ENCODE measurements at places on chromosomes 11 and 22.

DNA sequence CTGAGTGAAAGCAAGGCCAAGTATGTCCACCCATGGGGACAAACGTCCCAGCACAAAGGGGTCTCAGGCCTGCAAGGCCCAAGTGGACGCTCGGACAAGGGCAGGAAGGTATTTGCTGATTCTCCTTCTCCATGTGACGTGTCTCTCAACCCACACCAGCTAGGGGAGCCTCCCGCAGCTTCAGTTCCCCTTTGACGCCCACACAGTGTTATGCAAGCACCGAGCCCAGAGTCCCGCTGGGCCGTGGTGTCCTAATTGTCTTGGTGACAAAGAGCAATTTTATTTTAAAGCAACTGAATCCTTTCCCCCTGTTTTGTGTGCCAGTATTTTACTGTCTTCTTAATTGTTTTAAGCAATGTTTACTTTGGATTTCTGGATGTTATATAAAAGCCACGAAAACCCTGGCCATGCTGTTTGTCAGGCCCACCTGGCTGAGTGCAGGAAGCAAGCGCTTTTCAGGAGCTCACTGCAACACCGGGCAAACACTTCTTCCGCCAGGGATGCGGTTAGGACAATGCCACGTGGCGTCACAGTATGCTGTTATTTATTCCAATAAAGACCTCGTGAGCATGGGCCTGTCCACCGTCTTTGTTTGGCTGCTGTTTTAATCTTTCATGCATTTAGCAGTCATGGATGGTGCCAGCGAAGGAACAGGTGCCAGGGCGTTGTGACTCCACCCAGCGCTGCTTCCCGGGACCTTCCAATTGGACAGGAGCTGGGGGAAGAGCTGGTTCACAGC is 8.2 kb upstream of the PARVG start:
- DNase-seq: no peak

- no peak for DNase-seq
Measured at GRCh38 chr22:42707496-42707895, 13.2 kb downstream of the A4GALT start.

DNA sequence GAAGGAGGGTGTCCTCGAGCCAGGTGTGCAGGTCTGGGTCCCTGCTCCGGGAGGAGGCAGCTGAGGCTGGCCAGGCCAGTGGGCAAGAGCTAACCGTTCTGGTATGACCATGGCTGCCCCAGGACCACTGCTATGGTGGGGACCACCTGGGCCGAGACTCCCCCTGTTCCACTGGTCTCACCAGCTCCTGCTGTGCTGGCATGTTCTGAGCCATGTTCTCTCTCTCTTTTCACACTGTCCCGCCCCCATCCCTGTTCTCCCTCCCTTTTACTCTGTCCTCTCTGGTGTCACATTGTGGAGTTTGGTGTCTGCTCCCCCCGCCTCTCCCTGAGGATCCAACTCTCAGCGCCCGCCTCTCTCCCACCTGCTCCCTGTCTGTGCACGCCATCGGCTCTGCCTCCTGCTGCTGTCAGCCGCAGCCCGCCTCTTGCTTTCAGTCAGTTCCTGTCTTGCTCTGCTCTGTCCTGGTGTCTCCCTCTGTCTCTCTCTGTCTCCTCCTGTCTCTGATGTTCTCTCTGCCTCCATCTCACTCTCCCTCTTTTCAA is 66.4 kb downstream of the LRRC32 start:
- DNase-seq: peak; percentile 76

DNA sequence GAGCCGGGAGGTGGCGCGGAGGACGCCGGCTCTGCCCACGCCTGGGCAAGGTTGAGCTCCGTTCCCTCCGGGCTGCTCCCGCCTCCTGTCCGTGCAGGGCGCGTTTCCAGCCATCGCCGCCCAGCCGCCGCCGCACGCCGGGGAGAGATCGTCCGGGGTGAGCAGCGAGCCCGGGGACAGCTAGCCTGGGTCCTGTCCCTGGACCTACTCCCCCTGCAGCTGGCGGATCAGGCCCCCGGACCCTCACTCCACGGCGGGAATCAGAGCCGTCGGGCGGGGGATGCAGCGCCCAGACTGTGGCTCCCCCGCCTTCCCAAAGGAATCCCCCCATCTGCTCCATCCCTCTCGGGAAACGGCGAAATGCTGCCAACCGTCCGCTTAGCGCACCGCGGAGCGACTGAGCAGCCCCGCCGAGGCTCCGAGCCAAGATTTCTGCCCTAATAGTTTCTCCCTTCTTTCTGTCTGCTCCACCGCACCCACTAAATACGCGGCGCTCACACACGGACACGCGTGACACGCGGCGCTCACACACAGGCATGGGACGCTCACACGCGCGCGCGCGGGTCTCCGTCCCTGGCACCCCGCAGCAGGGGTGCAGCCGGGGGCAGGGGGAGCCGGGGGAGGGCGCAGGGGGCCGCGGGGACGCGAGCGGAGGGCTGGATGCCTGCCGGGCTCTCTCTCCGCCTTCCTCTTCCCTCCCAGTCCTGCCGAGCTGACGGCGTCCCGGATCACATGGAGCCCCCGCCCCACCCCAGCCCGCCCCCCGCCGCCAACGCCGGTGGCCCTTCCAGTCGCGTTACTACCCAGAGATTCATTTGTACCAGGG is at the start of gene KCNJ5:
KCNJ5 (plus strand) TSS at position 814 of the 826 bp plus-strand sequence. CDS start 19,918 bp downstream, outside the sequence.
- no peak for DNase-seq

GRCh38 chr11:118338637-118339061 is 3.9 kb downstream of the CD3D start:
- DNase-seq: no peak

- DNase-seq: no peak
Measured at GRCh38 chr11:35515224-35515623, 10.2 kb downstream of the PAMR1 start.

DNA sequence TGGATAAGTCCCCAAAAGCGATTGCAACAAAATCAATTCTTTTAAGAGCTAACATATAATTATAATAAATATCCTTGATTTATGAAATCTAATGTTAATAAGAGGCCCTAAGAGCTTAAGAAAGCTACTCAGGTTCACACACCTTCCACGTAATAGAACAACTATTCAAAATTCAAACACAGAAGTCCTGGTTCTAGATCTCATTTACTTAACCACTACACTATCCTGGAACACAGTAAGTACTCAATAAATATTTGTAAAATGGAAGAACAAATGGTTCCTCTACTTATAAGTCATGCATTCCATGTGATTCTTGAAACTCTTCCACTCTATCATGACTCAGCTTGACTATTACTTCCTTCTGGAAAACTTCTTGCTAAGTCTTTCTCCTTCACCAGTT is 268.2 kb downstream of the FAM181B start:
- DNase-seq: no peak

DNA sequence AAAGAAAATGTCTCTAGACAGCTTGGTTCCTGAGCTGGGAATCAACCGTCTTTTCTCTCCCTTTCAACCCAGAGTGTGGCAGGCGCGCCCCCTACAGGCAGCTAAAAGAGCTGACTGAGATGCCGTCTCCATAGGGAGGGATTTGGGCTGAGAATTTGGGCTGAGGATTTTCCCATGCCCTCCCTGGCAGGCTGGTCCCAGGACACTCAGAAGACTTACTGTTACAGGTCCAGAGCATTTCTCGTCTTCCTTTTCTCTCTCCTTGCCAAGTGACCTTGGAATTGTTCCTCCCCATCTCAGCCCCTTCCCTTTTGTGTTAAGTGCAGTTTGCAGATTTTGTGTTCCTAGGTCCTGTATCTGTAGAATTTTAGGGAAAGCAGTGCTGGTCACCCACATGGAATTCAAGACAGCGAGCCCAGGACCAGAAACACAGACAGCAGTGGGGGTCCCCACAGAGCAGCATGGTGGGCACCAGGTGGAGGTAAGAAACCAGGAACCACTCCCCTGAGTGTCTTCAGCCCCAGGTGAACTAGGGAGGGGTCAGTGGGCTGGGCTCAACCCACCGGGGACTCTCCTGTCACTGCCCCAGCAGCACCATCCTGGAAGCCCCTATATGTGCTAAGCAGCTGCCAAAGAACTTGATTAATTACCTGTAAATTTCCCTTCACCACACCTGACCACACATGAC is 9.9 kb upstream of the IGLL5 start:
- peak; percentile 37 for DNase-seq

GRCh38 chr22:48624401-48624800 is 1203.3 kb downstream of the BRD1 start:
- DNase-seq: no peak

DNA sequence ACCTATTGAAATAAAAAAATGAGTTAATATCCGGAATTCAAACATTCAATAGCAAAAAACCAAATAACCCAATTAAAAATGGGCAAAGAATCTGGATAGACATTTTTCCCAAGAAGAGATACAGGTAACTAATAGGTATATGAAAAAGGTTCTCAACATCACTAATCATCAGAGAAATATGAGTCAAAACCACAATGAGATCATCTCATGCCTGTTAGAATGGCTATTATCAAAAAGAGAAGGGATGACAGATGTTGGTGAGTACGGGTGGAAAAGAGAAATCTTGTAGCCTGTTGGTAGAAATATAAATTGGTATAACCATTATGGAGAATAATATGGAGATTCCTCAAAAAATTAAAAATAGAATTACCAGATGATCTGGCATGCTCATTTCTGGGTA is 26.9 kb upstream of the OR6M1 start:
- DNase-seq: no peak

DNA sequence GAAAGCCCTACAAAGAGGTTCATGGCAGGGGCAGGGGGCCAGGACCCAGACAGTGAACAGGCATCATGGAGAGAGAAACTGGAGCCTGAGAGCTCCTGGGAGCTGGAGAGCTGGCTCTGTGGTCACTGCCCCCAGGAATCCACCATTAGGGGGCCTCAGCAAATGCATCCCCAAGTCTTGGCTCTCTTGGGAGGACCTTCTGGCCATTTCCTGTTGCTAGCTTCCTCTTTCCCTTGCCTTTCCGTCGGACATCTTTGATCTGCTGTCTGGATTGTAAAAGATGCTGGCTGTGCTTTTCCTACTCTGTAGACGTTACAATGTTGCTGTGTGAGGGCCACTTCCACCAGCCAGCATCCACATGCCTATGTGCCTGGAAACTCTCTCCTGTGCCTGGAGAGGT is 7.1 kb upstream of the CRYBB2 start:
- no peak for DNase-seq

DNA sequence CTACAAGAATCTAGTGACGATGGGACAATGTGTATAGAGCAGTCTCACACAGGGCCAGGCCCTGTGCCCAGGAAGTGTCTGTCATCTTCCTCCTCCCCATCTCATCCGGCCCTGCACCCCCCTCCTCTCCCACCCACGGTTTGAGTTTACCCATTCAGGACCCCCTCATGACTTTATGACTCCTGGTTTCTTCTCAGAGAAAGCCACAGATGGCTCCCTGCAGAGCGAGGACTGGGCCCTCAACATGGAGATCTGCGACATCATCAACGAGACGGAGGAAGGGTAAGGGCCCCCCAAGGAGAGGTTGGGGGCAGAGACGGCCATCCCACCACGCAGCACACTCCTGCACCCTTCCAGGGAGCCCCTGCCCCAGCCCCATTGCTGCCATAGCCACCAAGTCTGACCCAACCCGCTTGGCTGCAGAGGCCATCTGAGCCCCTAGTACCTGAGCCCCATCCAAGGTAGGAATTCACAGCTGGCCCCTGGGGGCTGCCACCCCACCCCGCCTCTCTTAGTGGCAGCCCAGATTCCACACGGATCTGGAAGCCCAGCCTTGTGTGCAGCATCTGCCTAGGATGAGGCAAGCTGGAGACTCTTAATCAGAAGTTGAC is 18.1 kb downstream of the TOM1 start:
- no peak for DNase-seq

- DNase-seq: no peak
Measured at GRCh38 chr11:11170352-11171084, 182.5 kb downstream of the CSNK2A3 start.

- DNase-seq: no peak
Measured at GRCh38 chr11:86510097-86510496, 135.4 kb downstream of the CCDC81 start.

DNA sequence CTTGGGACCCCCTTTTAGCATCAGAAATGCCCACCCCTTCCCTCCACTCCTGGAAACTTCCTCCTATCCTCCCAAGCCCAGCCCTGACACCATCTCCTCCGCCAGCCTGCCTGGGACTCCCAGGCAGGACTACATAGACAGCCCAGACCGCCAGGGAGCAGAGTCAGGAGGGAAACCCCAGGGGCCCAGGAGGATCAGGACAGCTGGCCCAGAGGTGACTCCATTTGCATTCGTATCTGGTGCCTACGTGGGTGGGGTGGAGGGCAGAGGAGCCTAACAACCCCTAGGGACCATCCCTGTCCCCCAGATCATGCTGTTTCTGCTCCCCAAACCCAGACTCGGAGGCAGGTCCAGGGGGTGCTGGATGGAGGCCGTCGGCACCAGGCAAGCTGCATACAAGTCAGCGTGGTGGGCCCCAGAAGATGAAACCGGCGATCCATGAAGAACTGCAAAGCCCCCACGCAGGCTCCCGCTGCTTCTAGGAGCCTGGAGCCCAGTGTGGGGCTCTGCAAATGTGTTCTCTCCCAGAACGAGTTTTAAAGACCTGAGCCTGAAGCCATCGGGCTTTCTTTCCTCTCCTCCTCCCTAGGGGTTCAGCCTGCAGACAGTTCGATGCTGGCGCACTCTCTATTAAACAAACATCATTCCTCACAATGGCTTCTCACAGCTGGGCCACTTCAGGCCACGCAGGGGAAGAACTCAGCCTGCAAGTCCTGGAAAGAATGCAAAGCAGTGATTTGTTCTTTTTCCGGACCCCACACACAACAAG is 1506.8 kb downstream of the BRD1 start:
- no peak for DNase-seq

DNA sequence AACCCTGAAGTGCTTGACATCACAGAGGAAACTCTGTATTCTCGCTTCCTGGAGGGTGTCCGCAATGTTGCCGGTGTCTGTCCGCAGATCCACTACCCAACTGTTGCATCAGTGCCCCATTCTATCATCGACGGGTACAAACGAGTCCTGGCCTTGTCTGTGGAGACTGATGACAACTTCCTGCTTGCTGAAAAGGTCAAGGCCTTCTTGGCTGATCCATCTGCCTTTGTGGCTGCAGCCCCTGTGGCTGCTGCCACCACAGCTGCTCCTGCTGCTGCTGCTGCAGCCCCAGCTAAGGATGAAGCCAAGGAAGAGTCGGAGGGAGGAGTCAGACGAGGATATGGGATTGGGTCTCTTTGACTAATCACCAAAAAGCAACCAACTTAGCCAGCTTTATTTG is 42.9 kb upstream of the DAGLA start:
- no peak for DNase-seq

GRCh38 chr11:77361184-77361583 is 59.7 kb upstream of the GDPD4 start:
- DNase-seq: no peak

GRCh38 chr11:71066311-71066710 is 186.1 kb downstream of the SHANK2 start:
- DNase-seq: no peak

DNA sequence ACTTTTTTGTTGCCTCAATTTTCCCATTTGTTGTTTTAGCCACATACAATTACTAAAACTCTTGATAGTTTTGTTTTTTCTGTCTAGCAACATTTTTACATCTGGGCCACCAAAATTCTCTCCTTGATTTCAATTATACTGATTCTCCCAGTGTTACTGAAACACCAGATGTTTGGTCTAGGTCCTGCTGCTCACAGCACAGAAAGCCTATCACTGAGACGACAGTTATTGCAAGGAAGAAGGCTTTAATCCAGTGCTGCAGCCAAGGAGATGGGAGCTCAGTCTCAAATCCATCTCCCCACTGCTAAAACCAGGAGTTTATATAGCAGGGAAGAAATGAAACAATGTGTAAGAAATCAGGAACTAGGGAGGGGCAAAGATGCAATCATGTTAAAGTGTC is 837.7 kb upstream of the CNTN5 start:
- DNase-seq: no peak
